Skin of body (tissue), 3 donors: ENCODE measurements at places on chromosomes 5 and 9.

DNA sequence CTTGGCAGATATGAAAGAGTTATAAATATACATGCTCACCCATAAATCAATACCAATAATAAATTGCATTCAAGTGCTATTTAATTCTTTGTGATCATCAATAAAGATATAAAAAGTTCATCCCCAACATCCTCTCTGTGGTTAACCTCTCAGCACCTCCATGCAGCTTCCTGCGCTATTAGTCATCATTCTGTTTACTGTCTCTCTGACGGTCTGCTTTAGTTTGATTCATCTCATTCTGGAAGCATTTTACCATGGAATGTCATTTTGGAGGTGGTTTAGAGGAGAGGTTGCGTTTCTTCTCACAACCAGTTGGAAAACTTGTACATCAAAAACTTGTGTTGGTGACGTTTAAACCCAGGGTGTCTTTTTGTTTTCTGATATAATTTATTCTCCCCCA, 486.6 kb downstream of the BRINP1 start:
- no peak for DNase-seq

DNA sequence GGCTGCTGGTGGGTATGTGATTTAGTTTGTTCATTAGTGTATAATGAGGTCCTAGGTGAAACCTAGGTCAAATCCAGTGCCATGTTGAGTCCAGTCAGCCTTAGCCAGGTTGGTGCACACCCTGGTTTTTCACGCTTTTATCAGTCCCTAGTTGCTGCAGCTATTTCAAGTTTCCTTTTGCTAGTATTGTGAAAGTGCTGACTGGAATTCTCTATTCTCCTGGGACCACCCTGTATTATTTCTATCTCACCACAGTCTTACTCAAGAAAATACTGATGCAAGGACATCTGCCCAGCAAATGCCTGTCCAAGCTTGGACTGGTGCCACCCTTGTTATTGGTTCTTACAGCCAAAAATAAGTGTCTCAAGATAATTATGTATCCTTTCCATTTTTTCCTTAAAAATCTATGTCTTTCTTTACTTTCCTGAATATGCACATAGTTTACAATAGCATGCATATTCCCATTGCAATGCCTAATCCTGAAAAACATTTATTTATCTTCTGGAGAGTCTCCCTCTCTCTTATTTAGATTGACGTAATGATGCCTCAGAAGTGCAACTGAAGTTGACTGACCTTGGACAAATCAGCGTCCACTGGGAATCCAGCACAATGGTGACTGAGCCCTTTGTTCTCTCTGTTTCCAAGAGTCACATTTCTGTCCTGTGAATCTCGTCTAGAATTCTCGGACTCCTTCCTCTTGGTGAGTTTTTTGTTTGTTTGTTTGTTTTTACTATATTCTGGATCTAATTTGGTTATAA, 1075.0 kb downstream of the CDH9 start:
- peak; percentile 8 for DNase-seq

- no peak for DNase-seq
Observed at GRCh38 chr9:3719286-3719685, 193.5 kb upstream of the RFX3 start.

DNA sequence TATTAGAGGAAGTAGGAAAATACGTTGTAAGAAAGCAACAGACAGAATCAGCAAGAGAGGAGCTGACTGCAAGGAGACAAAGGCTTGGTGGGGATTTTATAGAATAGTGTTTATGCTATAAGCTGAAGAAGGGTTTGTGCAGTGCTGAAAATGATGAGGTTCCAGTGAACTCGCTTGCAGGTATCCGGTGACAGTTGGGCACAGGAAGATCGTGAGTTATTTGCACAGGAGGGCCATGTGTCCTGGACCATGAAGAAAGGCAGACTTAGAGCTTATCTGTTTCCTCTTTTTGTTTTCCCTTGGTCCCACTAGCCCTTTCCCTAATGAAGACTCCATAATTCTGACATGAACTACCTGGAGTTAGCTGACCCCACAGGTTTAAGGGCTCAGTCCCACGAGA, 61.4 kb downstream of the NXNL2 start:
- DNase-seq, result no peak

- DNase-seq, result no peak
Observed at GRCh38 chr5:78604689-78605285, 43.8 kb downstream of the LHFPL2 start.

DNA sequence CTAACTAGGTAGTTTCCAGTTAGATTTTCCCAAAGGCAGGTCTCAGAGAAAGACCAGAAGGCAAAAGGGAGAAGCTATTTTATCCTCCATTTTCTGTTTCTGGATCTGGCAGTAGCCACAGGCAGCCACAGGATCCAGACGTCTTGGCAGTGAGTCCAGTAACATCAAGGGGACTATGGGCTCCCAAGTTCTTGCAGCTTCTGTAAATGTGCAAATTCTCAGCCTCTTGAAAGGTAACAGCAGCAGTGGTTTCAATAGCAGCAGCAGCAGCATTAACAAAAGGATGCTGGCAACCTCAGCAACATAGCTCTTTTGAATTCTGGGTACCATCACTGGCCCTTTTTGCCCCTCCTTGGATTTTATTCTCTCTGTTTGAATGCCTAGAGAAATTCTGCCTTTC, 27.1 kb upstream of the IL33 start:
- DNase-seq, result no peak

- DNase-seq, result no peak
Observed at GRCh38 chr5:14298126-14298847, 155.1 kb downstream of the TRIO start.

DNA sequence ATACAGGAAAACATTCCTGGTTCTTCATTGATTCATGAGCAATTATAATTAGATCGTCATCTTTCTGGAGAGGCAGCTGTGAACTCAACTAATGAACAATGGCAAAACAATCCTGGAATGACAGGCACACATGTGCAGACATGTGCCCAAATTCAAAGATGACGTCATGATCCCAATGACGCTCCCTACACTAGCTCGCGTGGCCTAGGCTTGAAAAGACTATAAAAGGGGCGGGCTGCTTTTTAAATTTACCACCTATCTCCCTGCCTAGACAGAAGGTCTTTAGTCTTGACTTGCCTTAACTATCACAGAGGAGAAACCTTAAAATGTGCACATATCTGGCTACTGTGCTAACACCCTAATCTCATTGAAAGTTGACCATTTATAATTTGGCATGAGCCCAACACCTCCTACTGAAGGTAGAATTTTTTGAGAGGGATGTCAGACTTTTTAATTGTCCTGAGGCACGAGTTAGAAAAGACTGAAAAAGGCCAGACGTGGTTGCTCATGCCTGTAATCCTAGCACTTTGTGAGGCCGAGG, 88.2 kb downstream of the PRRT1B start:
- DNase-seq, result peak; percentile 73

DNA sequence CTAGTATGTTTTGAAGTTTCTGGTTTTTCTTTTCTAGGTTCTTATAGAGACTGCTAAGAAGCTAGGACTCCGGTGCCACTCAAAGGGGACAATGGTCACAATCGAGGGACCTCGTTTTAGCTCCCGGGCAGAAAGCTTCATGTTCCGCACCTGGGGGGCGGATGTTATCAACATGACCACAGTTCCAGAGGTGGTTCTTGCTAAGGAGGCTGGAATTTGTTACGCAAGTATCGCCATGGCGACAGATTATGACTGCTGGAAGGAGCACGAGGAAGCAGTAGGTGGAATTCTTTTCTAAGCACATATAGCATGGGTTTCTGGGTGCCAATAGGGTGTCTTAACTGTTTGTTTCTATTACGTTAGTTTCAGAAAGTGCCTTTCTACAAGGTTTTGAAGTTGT, 52.2 kb downstream of the MTAP start:
- no peak for DNase-seq

GRCh38 chr5:100043475-100043874, 491.7 kb upstream of the FAM174A start:
- DNase-seq, result no peak

- no peak for DNase-seq
Observed at GRCh38 chr5:172059661-172060100, 53.2 kb upstream of the FBXW11 start.

DNA sequence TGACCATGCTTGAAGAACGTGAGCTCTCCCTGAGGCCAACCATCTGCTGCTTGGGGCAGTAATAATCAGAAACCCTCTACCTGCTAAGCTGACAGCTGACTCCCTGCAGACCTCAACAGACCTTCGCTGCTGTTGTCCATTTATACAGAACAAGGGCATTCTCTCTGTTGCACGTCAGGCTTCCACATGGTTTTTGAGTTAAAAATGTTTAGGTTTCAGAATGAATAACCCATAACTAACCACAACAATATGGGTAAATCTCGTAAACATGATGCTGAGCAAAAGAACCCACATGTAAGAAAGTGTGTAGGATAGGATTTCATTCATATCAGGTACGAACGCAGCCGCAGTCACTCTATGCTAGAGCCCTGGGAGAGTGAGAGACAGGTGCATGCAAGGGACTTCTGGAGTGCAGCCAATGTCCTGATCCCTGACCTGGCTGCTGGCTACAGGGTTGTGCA, 348.5 kb downstream of the MED10 start:
- no peak for DNase-seq
